ENCODE measurements at places on chromosomes 11 and 22.

DNA sequence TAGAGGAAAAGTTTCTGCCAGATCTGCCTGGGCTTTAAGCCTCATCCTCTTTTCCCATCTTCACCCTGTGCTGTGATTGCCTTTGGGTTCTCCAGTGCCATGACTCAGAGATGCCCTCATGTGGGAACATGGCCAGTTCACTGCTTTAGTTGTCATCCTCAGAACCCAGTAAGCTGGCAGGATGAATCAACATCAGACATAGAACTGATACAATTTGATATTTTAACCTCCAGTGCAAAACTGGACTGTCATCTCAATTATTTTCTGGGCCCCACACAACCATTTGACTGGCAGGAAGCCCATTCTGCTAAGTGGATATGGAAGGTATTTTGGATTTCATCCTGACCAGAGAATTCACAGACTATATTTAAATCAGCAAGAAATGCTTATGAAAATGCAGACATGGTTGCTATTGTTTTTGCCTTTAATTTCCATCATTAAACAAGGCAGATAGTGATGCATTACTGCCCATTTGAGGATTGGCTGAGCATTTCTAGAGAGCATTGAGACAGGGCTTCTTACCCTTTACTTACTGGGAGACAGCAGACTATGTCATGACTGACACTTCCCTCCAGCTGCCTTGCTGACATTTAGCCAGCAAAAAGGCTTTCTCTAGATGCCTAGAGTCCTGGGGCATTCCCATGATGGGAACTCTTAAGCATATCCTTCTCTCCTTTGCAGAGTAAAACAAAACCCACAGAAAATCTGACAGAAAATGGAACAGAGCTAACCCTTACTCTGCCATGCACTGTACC lies 327.1 kb upstream of the MTNR1B start:
- DNase-seq = no peak

GRCh38 chr11:63879598-63880402 lies 37.2 kb downstream of the RCOR2 start:
- DNase-seq = no peak

GRCh38 chr11:133968300-133968699 lies 11.5 kb upstream of the IGSF9B start:
- DNase-seq = no peak

- DNase-seq = no peak
Measured at GRCh38 chr22:19576460-19577421, 52.5 kb upstream of the CLDN5 start.

DNA sequence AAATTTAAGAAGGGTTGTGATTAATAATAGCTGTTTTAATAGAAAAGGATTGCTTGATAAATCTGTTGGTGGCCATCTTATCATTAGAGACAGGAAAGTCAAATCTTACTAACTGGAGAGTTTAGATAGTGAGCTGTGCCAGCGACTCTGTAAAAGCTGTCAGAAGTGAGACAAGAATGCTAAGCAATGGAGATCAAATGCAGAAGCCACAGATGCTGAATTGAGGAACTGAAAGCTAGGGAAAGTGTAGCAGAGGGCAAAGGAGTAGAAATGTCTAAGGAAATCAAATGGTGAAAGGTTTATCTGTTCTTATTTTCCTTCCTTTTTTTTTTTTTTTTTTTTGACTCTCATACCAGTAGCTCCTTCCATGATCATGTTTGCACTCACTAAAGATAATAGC lies 13.7 kb downstream of the MS4A13 start:
- no peak for DNase-seq

- no peak for DNase-seq
Measured at GRCh38 chr11:40241524-40242051, 1217.9 kb downstream of the LRRC4C start.

DNA sequence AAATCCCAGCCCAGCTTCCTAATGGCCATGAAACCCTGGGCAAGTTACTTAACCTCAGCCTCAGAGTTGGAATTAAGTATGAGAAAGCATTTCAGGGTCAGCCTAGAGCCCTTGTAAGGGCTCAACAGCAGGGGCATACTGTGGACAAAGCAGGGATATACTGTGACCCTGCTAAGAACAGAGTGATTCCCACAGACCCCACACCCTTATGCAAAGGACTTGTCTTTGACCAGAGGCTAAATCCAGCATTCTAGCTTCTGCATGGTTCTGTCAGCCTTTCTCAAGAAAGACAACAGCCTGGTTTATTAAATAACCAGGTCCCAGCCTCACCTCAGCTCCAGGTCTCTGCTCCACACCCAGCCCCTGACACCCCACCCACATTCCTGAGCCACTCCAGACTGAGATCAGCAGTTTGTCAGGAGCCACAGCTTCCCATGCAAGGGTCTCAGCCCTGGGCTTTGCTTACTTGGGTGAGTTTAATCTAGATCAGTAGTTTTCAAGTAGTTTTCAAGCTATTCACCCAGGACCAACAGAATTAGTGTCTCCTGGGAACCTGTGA lies 69.2 kb downstream of the GALNT18 start:
- DNase-seq = no peak

DNA sequence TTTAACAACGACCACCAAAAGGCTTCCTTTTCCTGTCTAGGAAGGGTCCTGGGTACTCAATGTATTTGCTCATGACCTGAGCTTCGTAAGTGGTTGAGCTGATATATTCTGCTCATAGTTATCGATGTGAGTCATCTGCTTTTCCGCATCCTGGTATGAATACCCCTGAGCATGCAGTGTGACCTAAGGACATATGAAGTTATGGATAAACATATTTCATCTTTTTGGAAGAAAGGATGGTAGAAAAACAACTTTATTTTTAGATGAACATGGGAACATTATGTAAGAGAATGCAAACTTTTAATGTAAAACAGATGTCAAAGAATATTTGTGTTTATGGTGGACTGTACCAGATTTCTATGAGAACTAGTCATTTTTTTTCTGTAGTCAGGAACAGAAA lies 28.4 kb downstream of the TRPC6 start:
- no peak for DNase-seq

- no peak for DNase-seq
Measured at GRCh38 chr11:116071241-116071640, 567.0 kb upstream of the CADM1 start.
